ENCODE measurements at places on chromosomes 1 and 21.

GRCh38 chr1:174911606-174912005 lies 88.1 kb upstream of the CACYBP start:
- DNase-seq = no peak

GRCh38 chr1:50108497-50109059 lies at the start of gene ELAVL4:
Gene ELAVL4 (plus strand): TSS chr1:50108920. CDS start chr1:50109190, 270 bp downstream.
- DNase-seq = no peak

DNA sequence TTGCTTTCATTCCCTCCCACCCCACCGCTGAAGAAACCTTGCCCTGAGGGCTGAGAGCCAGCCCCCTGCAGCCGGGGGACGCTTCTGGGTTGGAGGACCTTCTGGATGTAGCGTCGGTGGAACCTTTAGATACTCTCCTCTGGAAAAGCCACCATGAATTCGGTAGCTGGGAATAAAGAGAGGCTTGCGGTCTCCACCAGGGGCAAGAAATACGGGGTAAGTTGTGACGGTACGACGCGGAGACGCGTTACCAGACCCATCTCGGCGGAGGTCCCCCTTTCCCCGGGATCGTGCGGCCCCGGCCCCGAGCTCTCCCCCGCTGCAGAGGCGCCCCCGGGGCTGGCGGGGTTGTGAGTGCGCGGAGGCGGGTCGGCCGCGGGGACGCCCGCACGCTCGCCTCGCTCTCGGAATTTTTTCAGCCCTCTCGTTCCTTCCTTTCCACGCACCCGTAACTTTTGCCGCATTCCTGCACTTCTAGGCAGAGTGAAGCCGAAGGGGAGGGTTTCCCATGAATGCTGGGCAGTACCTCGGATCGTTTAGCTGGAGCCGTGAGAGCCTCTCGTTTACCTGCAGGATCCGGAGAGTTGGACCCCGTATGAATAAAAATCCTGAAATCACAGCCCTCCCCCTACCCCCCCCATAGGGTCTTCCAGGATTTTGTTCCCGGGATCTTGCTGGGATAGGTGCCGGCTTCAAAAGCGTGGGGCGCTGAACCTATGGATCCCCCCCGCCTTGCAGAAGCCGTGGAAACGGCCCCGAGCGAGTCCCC lies 671 bp downstream of the KIF26B start:
- DNase-seq = peak; percentile 41

DNA sequence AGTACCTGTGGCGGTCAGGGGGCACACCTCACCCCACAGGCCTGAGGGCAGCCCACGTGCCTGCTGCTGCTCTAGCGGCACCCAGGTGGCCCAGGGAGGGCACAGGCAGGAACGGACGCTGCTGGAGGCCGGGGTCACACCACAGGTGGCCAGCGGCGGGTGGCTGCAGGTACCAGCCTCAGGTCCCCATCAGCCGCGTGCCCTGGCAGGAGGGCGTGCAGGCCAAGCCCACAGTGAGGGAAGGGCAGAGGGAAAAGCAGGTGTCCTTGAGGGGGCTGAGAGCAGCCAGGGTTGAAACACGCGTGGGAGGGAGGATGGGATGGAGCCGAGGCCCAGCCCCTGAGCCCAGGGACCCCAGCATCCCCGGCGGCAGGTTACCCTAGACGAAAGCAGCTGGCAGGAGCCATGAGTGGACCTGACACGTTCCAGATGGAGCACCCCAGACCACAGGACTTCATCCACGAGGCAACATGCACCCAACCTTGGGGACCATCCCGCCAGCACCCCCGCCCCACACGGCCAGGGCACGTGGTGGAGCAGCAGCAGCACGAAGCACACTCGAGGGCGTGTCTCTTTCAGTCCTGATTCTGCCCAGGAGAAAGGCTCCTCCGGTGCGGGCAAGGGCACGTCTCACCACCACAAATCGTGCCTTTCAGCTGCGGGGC lies 3.7 kb downstream of the SLC19A1 start:
- DNase-seq = no peak

DNA sequence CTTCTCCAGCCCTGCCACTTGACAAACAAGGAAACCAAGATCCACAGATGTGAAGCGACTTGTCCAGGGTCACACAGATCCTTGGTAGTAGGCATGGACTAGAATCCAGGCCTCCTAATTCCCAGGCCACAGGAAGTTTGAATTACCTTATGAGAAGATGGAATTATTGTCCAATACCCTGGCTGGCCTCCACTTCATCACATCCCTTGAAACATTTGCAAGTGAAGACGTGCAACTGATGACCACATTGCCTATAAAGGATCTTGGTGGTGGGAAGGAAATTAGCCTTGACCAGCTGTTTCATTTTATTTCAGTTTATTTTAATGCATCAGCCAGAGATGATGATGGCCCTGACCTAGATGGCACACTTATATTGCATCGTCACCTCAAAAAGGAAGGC lies 165.8 kb upstream of the CAMK1G start:
- no peak for DNase-seq

GRCh38 chr1:88701275-88701674 lies 17.2 kb downstream of the PKN2 start:
- DNase-seq = no peak

DNA sequence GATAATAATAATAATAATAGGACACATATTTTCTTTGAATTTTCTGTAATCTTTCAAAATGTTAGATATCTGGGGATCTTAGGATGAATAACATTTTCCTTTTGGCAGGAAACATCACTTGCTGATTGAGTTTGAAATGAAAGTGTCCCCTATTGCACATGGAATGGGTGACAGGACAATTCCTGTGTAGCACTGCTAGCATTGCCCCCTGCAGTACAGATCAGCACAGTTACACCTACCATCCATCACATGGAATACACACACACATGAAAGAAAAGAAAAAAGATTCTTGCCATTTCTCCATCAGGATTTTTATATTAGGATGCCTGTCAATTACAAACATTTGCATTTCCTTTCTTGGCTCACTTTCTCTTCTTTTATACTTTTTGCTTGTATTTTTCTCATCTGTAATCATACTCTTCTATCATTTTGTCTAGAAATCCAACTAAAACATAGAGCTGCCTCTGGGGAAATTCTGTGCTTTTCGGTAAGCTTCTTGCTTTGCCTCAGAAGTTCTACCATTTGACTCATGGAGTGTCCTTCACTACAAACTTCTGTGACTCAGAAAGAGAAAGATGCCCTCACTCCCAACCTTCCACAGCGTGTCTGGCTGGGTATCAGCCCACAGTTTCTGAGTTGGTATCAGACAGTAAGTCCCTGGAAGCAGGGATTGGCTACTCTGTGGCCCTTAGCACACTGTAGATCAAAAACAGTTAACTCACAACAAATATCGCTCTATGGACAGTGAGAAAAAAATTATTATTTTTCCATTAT lies 641.2 kb downstream of the PTPRC start:
- no peak for DNase-seq

GRCh38 chr1:98732985-98733781 lies 71.7 kb downstream of the SNX7 start:
- DNase-seq = no peak

- peak; percentile 92 for DNase-seq
Measured at GRCh38 chr1:59150577-59151386, 146.1 kb upstream of the FGGY start.

DNA sequence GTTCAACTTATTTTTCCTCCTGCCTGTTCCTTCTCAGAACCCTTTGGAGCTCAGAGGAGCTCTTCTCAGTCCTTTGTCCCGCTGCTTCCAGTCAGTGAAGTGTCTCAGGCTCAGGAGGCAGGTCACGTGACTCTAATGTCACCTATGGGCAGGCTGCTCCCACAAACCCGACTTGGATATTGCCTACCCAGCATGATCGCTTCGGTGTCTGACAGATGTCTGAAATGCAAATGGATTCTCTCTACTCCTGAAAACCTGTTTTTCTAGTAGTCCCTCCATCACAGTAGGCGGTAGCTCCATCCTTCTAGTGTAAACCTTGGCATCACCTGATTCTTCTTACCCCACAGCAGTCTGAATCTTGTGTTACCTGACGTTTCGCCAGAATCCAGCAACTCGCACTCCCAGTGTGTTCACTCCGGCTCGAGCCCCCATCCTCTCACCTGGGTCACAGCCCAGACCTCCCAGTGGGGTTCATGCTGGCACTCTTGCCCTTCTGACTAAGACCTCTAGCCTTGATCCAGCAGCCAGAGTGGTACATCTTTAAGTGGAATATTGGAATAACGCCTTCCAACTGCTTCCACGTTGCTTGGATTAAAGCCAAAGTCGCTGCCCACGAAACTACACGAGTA lies 5.4 kb downstream of the PADI6 start:
- DNase-seq = no peak

GRCh38 chr1:180415985-180416633 lies 86.3 kb downstream of the ACBD6 start:
- peak; percentile 66 for DNase-seq

DNA sequence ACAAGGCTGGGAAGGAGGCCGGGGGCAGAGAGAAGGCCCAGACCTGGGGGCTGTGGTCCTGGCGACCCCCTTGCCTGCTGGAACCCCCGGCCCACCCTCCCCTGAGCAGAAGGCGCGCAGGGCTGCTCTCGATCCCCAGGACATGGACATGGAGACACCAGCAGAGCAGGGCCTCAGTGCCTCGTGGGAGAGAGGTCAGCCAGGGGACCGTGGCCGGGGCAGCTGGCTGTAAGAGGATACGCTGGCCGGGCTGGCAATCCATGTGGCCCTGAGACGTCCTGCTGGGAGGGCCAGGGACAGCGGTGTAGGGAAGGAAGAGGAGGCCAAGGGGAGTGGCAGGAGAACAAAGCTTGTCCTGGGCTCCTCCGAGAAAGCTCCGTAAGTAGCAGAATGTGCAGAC lies 132.2 kb downstream of the CASZ1 start:
- no peak for DNase-seq

- no peak for DNase-seq
Measured at GRCh38 chr1:28466226-28466778, 39.5 kb upstream of the RCC1 start.

- no peak for DNase-seq
Measured at GRCh38 chr1:59720326-59721115, 94.2 kb upstream of the HOOK1 start.

- DNase-seq = no peak
Measured at GRCh38 chr21:25115021-25115420, 492.3 kb downstream of the MRPL39 start.

DNA sequence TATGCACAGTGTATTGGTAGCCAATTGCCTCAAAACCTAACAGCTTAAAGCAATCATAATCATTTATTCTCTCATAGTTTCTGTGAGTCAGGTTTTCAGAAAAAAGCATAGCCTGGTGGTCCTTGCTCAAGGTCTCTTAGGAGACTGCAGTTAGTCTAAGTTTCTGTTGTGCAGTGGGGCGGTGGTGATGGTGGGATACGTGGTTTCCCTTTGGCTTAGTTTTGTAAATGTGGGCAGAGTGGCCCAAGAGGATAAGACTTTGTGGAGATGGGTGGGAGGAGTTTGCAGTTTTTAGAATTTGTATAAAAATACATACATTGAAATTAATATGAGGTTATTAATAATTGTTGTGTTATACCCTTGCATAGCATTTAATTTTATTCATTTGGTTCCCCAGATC lies 68.6 kb downstream of the NOS1AP start:
- no peak for DNase-seq

GRCh38 chr1:58808077-58808476 lies 24.2 kb upstream of the JUN start:
- no peak for DNase-seq

GRCh38 chr1:234987415-234988154 lies 141.1 kb downstream of the TOMM20 start:
- peak; percentile 95 for DNase-seq

GRCh38 chr1:68211761-68212380 lies 20.5 kb downstream of the WLS start:
- no peak for DNase-seq
